Smooth muscle cell of the pulmonary artery (primary cell): ENCODE measurements at places on chromosomes 2 and 18. TPM values are rescaled to one million over a fixed set of nuclear protein-coding genes. Genes with fewer than 3 reads are reported as not detected.

The CLEC4F gene
- total RNA-seq = not detected in 2 replicates

The ZC3H8 gene
- 5.9 and 7.4 TPM in 2 replicates for total RNA-seq

The DAW1 gene
- 2.0 and 2.5 TPM in 2 replicates for total RNA-seq

The CD8B2 gene
- not detected in 2 replicates for total RNA-seq

The ANXA4 gene
- 56.0 and 67.2 TPM in 2 replicates for total RNA-seq

The MARCHF4 gene
- total RNA-seq = 3.6 and 8.0 TPM in 2 replicates
